Cardiac muscle cell (in vitro differentiated cells and primary cell): ENCODE measurements at places on chromosomes 2 and 18. TPM values are rescaled to one million over a fixed set of nuclear protein-coding genes. Genes with fewer than 3 reads are reported as not detected.

DNA sequence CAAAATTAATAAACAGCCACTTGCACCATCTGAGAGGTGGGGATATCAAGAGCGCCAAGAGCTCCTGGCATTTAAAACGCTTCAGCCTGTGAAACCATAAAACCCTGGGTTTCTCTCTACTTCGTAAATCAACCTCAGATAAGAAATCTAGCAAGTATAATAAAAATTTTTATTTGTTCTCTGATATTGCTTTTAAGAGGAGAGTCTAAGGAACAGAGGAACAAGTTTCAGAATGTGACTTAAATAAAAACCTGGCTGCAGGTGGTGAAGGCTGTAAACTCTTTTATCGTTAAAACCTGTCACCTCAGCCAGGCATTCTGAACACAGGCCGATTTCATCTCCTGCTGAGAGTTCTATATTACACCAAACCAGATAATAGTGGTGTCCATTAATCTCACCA lies 9.9 kb downstream of the DYTN start:
- no peaks in the 10 kb centered on the region for H3K4me1 ChIP-seq
- H3K27ac ChIP-seq, result no peak overlapping the region
- peaks cover 74% of the 10 kb centered on the region for H3K27me3 ChIP-seq
- H3K36me3 ChIP-seq, result no peaks in the 10 kb centered on the region
- H3K4me3 ChIP-seq, result no peak overlapping the region

DNA sequence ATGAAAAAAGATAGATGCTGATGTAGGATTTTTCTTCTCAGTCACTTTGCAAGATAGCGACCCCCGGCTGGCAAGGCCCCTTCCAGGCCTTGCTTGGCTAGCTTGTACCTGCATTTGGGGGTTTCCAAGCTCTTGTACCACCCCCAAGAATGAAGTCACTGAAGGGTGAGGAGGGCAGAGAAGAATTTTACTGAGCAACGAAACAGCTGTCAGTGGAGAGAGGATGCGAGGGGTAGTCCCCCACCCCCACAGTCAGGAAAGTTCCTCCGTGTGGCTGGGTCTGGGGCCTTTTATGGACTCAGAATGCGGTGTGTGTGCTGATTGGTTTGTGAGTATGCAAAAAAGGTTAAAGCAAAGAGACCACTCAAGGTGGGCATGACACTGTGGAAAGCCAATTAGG lies 382.0 kb downstream of the GPD2 start:
- no peak overlapping the region for H3K4me3 ChIP-seq
- H3K4me1 ChIP-seq, result no peaks in the 10 kb centered on the region
- no peak overlapping the region for H3K27ac ChIP-seq

Gene TMEM37
- 2.1 and 7.6 TPM in 2 replicates for polyA plus RNA-seq

Gene HOXD1
- polyA plus RNA-seq, result not detected in 2 replicates

DNA sequence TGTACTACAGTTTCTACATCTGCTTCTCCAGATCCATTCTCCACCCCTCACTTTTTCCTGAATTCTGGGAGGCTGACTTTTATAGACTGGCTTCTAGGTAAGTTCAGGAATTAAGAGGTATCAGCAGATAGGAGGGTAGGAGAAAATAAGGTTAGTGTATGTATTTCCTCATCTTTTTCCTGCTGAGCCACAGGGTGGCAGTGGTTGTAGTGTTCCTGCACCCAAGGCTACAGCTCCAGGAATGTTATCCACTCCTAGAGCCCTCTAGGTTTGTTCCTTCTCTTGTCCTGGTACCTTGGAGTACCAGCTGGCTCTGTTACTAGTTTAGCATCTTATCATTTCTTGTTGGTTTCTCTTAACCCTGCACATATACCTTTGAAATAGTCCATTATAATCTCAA lies 40.7 kb upstream of the C2orf66 start:
- no peaks in the 10 kb centered on the region for H3K4me1 ChIP-seq
- H3K4me3 ChIP-seq, result no peak overlapping the region
- DNase-seq, result peak; percentile 50

Gene LRRC30
- not detected in 2 replicates for polyA plus RNA-seq

DNA sequence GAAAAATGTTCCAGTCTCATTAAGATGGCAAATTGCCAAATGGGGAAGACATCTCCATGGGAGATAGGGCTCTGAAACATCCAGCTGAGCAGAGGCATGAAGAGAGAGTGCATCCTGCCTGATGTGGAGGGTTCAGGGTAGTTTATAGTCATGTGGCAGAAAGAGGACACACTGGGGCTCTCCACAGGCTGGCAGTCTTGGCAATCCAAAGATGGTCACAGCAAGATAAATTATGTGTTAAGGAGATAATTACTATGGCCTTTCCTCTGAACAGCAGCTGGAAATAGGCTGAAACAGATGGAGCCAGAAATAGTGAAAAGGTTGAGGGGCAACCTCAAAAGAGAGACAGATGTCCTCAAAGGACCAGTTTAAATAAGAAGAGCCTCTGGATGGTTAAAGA lies 97.2 kb downstream of the DCC start:
- H3K4me3 ChIP-seq, result no peak overlapping the region
- H3K36me3 ChIP-seq, result no peaks in the 10 kb centered on the region
- DNase-seq, result no peak
- H3K27ac ChIP-seq, result no peak overlapping the region
- H3K4me1 ChIP-seq, result peaks cover 25% of the 10 kb centered on the region

- no peaks in the 10 kb centered on the region for H3K36me3 ChIP-seq
- H3K4me1 ChIP-seq, result no peaks in the 10 kb centered on the region
- no peak overlapping the region for H3K4me3 ChIP-seq
These were observed 11.2 kb downstream of the CASP10 start for GRCh38 chr2:201194097-201194496.

GRCh38 chr2:200254773-200255172 lies 51.7 kb upstream of the SPATS2L start:
- no peak for DNase-seq
- no peak overlapping the region for H3K4me3 ChIP-seq
- no peaks in the 10 kb centered on the region for H3K4me1 ChIP-seq
- no peaks in the 10 kb centered on the region for H3K27me3 ChIP-seq

- no peak for DNase-seq
- no peaks in the 10 kb centered on the region for H3K4me1 ChIP-seq
- H3K36me3 ChIP-seq, result no peaks in the 10 kb centered on the region
- no peak overlapping the region for H3K27ac ChIP-seq
- no peak overlapping the region for H3K4me3 ChIP-seq
These were observed 176.6 kb upstream of the TACR1 start for GRCh38 chr2:75375646-75376582.

Gene CXCR1
- polyA plus RNA-seq, result not detected in 2 replicates
